Glutamatergic neuron (in vitro differentiated cells): ENCODE measurements at places on chromosomes 3 and 15. TPM values are rescaled to one million over a fixed set of nuclear protein-coding genes. Genes with fewer than 3 reads are reported as not detected.

The VIPR1 gene
- total RNA-seq, result not detected

GRCh38 chr3:119418641-119419040 is 44.8 kb downstream of the TMEM39A start:
- no peak for DNase-seq

- no peak for DNase-seq
These were observed 23.8 kb downstream of the RAB11A start for GRCh38 chr15:65893060-65893459.

DNA sequence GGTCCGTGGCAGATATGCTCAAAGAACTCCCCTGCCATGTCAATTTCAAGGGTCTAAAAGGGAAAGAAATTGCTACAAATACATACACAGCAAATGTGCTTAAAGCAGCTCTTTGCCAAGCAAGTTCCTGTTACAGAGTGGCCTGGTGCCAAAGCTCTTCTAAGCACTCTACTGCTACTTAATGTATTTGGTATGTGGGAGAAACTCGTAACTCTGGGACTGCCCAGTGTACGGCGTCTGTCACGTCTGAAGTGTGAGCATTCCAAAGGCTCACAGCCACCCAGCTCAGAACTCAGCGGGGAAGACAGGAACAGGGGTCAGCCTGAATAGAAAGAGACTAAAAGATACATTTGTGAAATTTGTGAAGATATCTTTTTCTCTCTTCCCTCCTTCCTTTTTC is 54.6 kb downstream of the RBMS3 start:
- no peak for DNase-seq

DNA sequence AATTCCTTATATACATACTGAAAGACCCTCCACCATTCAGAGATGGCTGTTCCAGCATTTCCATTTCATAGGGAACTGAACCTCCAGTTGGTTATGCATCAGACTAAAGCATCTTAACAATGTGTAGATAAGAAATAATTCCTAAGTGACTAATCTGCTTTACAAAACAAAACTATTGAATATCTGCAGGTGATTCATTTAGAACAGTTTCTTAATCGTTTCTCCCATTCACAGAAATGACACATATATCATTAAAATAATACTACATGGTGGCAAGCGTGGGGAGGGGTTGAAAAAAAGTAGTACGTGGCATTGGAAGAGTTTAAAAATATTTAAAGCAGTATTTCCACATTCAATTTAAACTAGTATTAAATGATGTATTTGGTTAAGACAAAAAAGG is 19.5 kb downstream of the COPS2 start:
- DNase-seq, result no peak

DNA sequence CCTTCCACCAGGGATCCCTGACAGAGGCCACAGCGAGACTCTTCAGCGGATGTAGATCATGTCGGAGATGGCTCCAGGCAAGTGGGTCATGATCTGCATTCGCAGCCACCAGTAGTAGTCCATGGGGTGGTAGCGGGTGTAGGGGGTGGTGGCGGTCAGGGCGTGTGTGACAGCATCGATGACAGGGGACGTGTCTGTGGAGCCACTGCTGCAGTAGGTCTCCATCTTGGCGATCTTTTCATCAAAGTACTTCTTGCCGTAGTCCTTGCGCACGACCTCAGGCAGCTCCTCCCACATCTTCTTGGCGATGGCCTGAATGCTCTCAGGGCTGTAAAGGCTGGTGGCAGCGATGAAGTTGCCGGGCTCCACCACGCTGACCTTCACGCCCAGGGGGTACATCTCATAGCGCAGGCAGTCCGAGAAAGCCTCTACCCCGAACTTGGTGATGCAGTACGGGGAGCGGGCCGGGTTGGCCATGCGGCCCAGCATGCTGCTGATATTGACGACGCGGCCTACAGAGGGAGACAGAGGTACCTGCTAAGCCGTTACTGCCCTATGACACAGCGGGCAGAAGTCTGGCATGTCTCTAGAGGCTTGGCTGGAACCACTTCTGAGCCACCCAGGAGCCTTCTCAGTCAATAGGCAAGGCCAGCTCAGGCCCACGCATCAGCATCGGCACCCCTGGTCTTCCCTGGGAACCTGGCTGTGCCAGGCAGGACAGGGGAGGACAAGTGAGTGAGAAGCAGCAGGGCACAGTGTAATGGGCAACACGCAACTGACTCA is 43.7 kb downstream of the BDH1 start:
- no peak for DNase-seq

DNA sequence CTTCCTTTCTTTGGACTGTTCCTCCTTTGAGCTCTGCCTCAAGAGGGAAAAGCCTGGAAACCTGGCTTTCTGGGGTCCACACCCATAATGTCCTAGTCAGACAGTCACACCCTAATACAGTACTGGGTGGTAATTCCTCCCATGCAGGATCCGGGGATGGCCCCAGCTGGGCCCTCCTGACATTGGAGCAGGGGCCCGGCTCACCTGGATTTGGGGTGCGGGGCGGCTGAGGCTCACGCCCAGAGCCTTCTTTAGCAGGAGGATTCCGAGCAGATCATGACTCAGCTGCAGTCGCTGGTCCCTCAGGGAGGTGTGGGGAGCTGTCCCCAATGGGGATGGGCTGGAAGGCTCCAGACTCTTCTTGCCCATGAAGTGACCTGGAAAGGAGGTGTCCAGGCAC is 1.0 kb downstream of the NMB start:
- DNase-seq, result no peak
